ENCODE measurements at places on chromosomes 6 and 20.
A peak's percentile ranks its signal among the peaks of the same experiment; 100 is the strongest.

GRCh38 chr6:155174576-155175211, 89.1 kb upstream of the CLDN20 start:
- DNase-seq: peak; percentile 82

DNA sequence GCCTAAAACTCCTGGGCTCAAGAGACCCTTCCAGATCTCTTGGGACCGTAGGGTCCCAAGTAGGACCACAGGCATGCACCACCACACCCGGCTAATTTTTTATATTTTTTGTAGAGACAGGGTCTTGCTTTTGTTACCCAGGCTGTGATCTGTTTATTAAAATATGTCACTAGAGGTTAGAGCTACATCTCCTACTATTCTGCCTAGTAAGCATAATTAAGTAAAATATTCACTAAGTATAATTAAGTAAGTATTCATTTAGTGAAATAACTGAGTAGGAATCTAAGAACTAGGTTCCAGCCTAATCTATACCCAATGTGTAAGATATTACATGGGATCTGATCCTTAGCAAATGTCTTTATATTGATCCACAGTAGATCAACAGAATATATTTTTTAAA, 40.2 kb upstream of the GCM1 start:
- DNase-seq: no peak

- no peak for DNase-seq
Measured at GRCh38 chr6:35943390-35943789, 22.5 kb upstream of the SRPK1 start.

DNA sequence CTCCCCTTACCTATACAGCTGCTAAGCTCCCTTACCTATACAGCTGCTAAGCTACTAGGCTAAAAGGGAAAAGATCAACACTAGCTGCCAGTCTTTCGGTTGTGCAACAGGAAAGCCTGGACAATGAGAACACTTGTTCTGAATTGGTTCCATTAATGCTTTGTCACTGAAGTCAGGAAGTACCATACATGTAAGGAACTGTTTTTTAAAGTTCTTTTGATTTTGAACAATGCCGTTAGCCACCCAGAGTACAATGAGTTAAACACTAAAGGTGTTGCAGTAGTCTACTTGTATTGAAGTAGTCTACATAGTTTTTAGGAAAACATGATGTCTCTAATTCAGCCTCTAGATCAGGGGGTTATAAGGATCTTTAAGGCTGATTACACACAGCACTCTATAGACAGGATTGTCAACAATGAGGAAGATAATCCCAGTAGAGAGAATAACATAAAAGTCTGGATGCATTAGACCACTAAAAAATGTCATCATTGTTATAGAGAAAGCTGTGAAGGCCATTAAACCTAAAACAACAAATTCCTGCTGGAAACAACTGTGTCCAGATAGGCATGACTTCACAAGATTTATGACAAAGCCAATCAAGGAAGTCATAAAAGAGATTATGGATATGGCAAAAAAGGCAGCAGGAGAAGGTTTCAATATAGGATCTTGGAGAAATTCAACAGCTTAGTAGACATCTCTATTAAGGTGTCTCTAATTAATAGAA, 306.3 kb downstream of the PHF3 start:
- no peak for DNase-seq

- DNase-seq: no peak
Measured at GRCh38 chr6:42981836-42982235, 2.5 kb upstream of the PPP2R5D start.

DNA sequence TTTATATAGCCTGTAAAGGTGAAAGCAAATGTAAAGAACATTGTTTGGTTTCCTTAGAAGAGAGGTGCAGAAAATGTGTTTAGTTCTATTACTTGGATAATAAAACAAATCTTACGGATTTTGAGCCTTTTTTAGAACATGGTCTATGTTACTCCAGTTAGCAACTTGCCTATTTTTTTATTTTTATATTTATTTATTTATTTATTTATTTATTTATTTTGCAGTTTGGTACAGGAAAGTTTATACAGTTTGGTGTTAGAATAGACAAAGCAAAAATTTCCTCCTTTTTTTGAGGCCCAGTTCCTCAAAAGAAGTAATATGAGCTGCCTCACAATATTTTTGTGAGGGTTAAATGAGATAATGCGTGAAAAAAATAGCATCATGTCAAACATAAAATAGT, 41.6 kb upstream of the EEF1E1 start:
- no peak for DNase-seq

DNA sequence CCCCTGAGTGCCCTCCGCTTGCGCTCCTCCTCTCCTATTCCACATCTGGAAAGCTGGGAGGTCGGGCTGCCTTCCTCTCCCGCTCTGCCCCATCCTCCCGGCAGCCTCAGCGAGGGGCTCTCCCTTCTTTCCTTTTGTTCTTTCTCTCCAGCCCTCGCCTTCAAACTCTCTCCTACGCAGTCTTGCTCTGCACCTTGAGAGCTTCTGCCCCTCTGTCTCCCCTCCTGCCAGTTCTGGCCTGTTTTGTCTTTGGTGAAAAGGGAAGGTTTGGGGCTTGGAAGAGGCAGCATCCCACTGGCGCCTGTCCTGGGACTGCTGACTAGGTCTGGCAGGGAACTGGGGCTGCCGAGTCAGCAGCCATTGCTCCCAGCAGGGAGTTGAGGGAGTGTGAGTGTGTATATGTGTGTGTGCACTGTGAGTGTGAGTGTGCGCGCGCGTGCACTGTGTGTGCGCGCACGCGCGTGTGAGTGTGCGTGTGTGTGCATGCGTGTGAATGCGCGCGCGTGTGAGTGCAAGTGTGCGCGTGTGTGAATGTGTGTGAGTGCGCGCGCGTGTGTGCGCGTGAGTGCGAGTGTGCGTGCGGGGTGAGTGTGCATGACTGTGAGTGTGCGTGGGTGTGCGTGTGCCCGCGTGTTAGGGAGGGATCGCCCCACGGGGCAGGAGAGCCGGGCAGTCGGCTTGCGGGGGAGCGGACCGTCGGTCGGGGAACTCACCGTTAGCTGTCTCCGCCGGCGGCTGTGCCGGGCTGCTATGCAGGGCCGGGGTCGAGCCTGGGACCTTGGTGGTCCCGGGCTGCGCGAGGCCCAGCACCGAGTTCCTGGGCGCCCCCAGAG, 523 bp downstream of the CPXM1 start:
- no peak for DNase-seq

- peak; percentile 43 for DNase-seq
Measured at GRCh38 chr20:20360464-20360863, 7.4 kb upstream of the INSM1 start.

DNA sequence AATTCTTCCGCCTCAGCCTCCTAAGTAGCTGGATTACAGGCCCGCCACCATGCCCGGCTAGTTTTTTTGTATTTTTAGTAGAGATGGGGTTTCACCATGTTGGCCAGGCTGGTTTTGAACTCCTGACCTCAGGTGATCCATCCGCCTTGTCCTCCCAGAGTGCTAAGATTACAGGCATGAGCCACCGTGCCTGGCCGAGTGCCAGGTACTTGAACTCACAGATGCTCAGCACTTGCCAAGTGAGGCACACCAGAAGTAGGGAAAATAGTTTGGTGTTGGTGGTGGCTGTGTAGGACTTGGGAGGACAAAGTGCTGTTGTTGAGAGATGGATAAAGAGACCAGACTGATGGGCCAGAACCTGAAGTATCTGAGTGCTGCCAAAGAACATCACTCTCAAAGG, 40.0 kb upstream of the MBOAT1 start:
- no peak for DNase-seq

DNA sequence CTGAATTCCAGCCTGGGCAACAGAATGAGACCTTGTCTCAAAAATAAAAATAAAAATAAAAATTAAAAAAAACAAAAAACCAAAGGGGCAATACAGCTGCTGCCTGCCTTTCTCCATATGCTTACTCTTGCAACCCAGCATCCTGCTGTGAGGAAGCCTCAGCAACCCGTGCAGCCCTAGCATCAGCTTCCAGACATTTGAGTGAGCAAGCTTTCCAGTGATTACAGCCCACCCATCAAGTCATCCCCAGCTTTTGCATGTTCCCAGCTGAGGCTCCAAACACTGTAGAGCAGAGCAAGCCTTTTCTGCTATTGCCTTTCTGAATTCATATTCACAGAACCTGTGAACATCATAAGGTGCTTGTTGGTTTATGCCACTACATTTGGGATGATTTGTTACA, 93.8 kb downstream of the SASH1 start:
- DNase-seq: no peak

Measured in CD4-positive, alpha-beta T cell treated with Interferon alpha-2 for 1 hour (primary cell).